ENCODE measurements at places on chromosomes 7 and 10. TPM values are rescaled to one million over a fixed set of nuclear protein-coding genes. Genes with fewer than 3 reads are reported as not detected.

Gene LIPM
- not detected for total RNA-seq

Gene CLIP2
- 159 TPM for total RNA-seq

Gene ANKRD30A
- total RNA-seq: 0.14 TPM

Gene SEMA3A
- 16.0 TPM for total RNA-seq

Gene LRIT2
- total RNA-seq: not detected

Gene STEAP1B
- total RNA-seq: 15.1 TPM

Gene PIK3AP1
- 4.1 TPM for total RNA-seq

Data from dorsolateral prefrontal cortex (tissue), 122 donors.